ENCODE measurements at places on chromosomes 2 and 18. TPM values are rescaled to one million over a fixed set of nuclear protein-coding genes. Genes with fewer than 3 reads are reported as not detected.

- no peak for DNase-seq
- no peaks in the 10 kb centered on the region for H3K27me3 ChIP-seq
- peaks cover 4% of the 10 kb centered on the region for H3K4me1 ChIP-seq
- no peak overlapping the region for H3K4me3 ChIP-seq
Measured at GRCh38 chr2:209496586-209496982, 72.7 kb downstream of the MAP2 start.

DNA sequence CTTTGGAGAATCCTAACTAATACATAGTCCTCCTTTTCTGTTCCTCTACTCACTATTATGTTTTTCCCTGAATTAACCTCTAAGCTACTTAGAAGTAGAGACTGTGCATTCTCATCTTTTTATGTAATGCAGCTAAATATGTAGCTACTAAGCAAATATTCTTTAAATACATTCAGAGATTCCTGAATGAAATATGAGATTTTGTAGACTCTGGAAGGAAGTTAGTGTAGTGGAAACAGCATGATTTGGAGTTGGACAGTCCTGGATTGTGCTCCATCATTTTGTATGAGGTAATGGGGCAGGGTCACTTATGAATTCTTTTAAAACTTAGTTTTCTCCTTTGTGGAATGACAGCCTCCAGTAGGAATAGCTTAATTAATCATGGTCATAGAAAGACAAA is 24.7 kb upstream of the NT5C1B start:
- peaks cover 3% of the 10 kb centered on the region for H3K4me1 ChIP-seq
- no peak for DNase-seq
- no peaks in the 10 kb centered on the region for H3K36me3 ChIP-seq
- no peaks in the 10 kb centered on the region for H3K27me3 ChIP-seq
- no peak overlapping the region for H3K27ac ChIP-seq

GRCh38 chr2:122955776-122956175 is 1069.3 kb upstream of the CNTNAP5 start:
- H3K27ac ChIP-seq, result no peak overlapping the region
- no peaks in the 10 kb centered on the region for H3K36me3 ChIP-seq
- no peaks in the 10 kb centered on the region for H3K27me3 ChIP-seq
- DNase-seq, result no peak
- H3K4me1 ChIP-seq, result no peaks in the 10 kb centered on the region

GRCh38 chr2:1705557-1706076 is 38.7 kb downstream of the PXDN start:
- no peak overlapping the region for H3K27ac ChIP-seq
- peaks cover 6% of the 10 kb centered on the region for H3K36me3 ChIP-seq
- DNase-seq, result no peak
- peaks cover 9% of the 10 kb centered on the region for H3K27me3 ChIP-seq

GRCh38 chr2:7809640-7810039 is 872.2 kb upstream of the ID2 start:
- DNase-seq, result no peak
- no peak overlapping the region for H3K27ac ChIP-seq
- no peaks in the 10 kb centered on the region for H3K36me3 ChIP-seq
- no peaks in the 10 kb centered on the region for H3K4me1 ChIP-seq

- H3K4me3 ChIP-seq, result no peak overlapping the region
- H3K27me3 ChIP-seq, result no peaks in the 10 kb centered on the region
- H3K4me1 ChIP-seq, result no peaks in the 10 kb centered on the region
- no peak overlapping the region for H3K27ac ChIP-seq
- DNase-seq, result no peak
- no peaks in the 10 kb centered on the region for H3K36me3 ChIP-seq
Measured at GRCh38 chr18:12401881-12402280, 5.8 kb upstream of the PRELID3A start.

GRCh38 chr2:98496750-98497493 is 52.3 kb downstream of the INPP4A start:
- H3K36me3 ChIP-seq, result peaks cover 30% of the 10 kb centered on the region
- no peaks in the 10 kb centered on the region for H3K27me3 ChIP-seq
- no peaks in the 10 kb centered on the region for H3K4me1 ChIP-seq
- no peak overlapping the region for H3K27ac ChIP-seq

CHST9 gene
- 4.7 TPM for total RNA-seq

TFCP2L1 gene
- total RNA-seq, result 1.7 TPM

PSD4 gene
- total RNA-seq, result 1.9 TPM

MRPL30 gene
- 25.9 TPM for total RNA-seq

HOXD12 gene
- total RNA-seq, result not detected

MDH1B gene
- total RNA-seq, result 2.3 TPM

SCG2 gene
- total RNA-seq, result 0.23 TPM
